RKO (cell line): ENCODE measurements at places on chromosomes 5 and 9.

- no peak for DNase-seq
These were observed 8.8 kb upstream of the WDR36 start for GRCh38 chr5:111083323-111083722.

DNA sequence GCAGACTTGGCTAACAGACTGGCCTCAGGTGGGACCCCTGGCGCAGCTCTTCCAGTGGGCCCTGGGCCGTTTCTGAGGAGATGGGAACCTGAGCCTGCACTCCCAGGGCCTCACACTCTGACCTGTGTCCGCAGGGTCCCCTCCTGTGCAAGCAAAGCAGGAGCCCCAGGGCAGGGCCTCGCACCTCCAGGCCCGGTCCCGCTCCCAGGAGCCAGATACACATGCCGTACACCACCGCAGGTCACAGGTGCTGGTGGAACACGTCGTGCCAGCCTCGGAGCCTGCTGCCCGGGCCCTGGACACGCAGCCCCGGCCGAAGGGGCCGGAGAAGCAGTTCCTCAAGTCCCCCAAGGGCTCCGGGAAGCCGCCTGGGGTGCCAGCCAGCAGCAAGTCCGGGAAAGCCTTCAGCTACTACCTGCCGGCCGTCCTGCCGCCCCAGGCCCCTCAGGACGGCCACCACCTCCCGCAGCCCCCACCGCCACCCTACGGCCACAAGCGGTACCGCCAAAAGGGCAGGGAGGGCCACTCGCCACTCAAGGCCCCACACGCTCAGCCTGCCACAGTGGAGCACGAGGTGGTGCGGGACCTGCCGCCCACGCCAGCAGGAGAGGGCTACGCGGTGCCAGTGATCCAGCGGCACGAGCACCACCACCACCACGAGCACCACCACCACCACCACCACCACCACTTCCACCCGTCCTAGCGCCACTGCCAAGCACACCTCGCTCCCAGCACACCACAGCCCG, 29.2 kb downstream of the NKD2 start:
- no peak for DNase-seq

GRCh38 chr5:74131250-74131649, 505.3 kb downstream of the ARHGEF28 start:
- no peak for DNase-seq

GRCh38 chr9:108801949-108802348, 53.8 kb downstream of the ACTL7B start:
- DNase-seq = no peak

- DNase-seq = no peak
These were observed 46.7 kb upstream of the HNRNPA0 start for GRCh38 chr5:137800700-137801411.

DNA sequence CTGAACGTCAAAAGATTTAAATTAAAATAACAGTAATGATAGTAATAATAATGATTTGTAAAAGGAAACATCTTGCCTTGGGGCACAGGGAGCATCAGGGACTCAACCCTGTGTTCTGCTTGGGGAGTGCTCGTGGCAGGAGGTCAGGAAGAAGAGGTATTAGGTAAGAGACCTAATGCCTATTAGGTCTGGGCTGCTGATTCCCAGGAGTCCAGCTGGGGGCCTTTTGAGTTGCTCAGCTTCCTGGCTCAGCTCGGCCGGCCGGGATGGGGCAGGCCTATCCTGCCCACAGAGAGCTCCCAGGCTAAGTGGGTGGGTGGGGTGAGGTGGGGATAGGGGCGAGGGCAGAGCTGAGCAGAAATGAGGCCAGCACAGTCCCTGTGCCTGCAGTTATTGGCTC, 17.5 kb downstream of the LMX1B start:
- DNase-seq = no peak

DNA sequence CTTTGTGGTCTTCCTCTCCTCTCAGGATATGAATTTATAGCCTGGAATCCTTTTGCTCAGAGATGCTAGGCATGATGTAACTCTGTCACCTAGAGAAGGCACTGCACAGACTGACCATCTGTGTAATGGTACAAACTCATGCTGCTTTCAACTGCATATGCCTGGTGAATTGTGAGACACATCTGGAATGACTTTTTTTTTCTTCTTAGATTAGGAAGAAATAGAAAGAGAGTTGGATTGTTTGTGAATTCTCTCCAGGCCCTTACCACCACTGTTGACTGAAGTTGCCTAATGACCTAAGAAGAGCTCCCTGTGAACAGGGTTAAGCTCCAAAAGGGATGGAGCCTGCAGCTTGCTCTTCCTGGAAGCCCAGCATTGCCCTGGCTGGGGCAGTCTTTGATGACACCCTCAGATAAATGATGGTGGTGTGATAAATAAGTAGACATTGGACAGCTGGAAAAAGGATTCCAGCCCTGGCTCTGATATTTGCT, 47.8 kb upstream of the TRIM32 start:
- DNase-seq = no peak

DNA sequence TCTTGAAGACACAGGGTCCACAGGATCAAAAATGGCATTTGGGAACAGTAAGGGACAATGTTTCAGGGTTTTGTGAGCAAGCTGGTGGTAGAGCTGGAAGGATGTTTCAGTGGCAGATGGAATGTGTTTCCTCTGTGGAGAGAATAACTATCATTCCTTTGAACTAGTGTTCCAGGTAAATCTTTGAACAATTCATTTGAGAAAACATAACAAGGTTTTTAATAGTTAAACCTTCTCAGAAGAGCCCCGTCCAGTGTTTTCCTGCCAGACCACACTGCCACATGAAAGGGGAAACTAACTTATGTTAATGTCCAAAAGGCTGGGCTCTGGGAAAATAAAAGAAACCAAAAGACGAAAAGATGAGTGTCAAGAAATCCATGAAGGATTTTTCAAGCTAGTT, 207.0 kb upstream of the ZNF462 start:
- no peak for DNase-seq

DNA sequence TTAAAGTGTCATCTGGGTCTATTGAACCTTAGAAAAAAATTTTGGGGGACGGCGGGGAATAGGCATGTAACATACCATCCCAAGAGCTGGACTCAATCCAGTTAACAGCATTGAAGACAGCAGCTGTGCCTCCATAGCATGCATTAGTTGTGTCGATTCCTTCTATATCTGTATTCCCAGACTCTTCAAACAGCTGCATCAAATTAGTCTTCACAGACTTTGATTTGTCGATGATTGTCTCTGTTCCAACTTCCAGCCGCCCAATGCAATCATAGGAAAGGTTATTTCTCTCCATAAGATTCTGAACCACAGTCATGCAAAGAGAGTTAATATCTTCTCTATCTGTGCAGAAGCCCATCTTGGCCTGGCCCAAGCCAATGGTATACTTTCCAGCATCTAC, 14.8 kb downstream of the HMGCS1 start:
- DNase-seq = no peak

DNA sequence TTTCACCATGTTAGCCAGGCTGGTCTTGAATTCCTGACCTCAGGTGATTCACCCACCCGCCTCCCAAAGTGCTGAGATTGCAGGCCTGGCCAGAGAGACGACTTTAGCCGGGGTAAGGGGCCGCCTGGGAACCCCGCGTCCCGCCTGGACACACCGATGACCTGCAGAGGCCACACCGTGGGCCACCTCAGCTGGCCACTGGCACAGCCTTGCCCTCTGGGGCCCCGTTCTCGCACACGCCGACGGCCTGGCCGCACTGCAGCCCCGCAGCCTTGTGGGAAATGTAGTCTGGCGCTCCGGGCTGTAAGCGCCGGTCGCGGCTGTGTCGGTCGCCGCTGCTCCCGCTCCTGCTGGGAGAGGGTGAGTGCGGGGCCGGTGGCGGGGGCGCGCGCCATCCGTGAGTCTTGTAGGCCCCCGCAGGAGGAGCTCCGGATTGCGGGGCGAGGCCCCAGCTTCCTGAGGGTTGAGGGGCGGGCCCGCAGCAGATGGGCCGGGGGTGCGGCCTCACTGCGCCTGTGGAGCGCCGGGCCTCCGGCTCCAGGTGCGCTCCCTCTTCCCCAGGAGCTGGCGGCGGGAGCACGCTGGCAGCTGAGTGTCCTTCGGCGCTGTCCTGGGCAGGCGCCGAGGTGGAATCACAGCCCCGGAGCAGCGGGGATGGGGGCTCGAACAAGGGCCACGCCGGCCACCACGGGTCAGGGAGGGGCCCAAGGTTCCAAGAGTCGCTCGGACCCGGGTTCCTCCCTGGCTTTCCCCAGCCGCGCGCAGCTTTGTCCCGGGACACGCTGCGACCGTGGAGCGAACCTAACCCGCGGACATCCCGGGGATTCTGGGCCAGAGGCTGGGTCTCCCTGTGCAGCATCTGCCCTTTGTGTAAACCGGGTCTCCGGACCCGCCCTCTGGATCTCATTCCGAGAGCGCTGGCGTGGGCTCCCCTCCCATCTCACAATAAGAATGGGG, at the start of gene ZFP2:
Gene ZFP2, plus strand, starts transcription at position 299 of the 957 bp plus-strand sequence. CDS start 35,401 bp downstream, outside the sequence.
- DNase-seq = peak; percentile 75

DNA sequence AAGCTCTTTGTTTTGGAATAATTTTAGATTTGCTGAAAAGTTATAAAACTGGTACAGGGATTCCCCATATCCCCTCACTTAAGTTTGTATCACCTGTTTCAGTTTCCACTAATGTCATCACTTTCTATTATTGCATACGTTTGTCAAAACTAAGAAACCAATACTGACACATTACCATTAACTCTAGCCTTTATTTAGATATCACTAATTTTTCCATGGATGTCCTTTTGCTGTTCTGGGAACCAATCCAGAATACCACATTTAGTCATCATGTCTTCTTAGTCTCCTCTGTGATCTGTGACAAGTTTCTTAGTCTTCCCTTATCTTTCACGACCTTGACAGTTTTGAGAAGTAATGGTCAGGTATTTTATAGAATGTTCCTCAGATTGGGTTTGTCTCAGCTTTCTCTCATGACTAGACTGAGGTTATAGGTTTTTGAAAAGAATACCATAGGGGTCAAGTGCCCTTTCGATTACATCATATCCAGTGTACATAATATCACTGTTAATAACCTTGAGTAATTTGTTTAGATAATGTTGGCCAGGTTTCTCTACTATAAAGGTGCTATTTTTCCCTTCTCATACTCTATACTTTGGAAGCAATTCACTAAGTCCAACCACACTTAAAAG, 51.9 kb upstream of the NMUR2 start:
- DNase-seq = no peak

- DNase-seq = no peak
These were observed 71.4 kb upstream of the STARD4 start for GRCh38 chr5:111583758-111584203.

GRCh38 chr9:136564379-136564988, 18.6 kb upstream of the NOTCH1 start:
- peak; percentile 46 for DNase-seq
